NCI-H82 (cell line): ENCODE measurements at places on chromosomes 6 and 20.

- DNase-seq = no peak
Observed at GRCh38 chr6:131727868-131728267, 17.1 kb upstream of the CTAGE9 start.

DNA sequence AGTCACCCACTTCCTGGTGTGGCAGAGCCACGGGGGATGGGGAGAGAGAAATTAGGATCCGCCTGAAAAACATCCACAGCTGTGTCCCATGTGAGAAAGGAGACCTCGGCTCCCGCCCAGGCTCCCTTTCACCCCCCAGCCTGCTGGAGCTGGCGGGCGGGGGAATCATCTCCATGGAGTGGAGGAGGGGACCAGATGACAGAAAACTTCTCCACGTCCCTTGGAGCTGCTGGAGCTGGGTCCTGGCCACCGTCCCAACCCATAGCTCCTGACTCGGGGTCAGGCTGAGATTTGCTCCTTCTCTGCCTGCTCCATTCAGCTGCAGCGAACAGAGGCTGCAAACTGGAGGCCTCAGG, 113.8 kb downstream of the CEBPB start:
- no peak for DNase-seq

GRCh38 chr20:1696521-1697209, 39.1 kb upstream of the SIRPG start:
- DNase-seq = no peak

- DNase-seq = no peak
Observed at GRCh38 chr6:41970436-41970846, 28.8 kb upstream of the CCND3 start.

GRCh38 chr6:100493206-100493888, 28.6 kb upstream of the SIM1 start:
- no peak for DNase-seq

DNA sequence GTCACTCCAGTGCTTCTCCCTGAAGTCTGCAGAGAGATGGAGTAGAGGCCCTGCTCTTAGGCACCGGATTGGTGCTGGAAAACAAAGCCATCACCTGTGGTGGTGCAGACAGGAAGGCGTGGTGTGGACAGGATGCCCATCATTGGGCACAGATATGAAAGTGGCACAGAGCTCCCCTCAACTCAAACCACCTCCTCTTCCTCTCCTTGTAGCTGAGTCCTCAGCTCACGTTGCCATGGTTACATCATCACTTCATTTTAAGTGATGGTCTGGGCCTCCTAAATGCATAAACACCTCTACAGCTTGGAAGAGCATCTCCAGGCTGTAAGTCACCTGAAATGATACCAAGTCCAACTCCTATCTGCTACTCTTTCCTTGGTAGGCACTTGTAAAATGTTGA, 8.0 kb upstream of the RTF2 start:
- no peak for DNase-seq

GRCh38 chr6:115721564-115721963, 339.1 kb downstream of the FRK start:
- no peak for DNase-seq

DNA sequence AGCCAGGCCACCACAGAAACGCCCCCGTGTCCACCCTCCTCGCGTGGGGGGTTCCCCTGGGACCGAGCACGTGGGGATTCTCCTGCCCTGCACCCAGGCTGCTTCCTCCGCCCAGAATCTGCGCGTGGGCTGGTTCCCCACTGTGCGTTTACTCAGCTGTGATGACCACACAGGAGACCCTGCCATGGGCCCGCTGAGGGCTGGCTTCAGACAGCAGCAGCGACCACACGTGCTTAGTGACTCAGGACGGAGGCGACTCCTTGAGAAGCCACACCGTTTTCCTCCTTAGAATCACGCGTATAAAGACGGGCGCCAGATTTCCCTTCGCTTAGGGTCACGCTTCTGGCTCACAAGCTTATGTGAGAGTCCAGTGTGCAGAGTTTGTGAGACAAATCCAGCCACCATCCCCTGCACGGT, 63.9 kb upstream of the PDE10A start:
- DNase-seq = no peak

GRCh38 chr6:3885262-3886036, 36.3 kb downstream of the FAM50B start:
- DNase-seq = peak; percentile 67

GRCh38 chr6:53263917-53264316, 84.8 kb downstream of the ELOVL5 start:
- no peak for DNase-seq

DNA sequence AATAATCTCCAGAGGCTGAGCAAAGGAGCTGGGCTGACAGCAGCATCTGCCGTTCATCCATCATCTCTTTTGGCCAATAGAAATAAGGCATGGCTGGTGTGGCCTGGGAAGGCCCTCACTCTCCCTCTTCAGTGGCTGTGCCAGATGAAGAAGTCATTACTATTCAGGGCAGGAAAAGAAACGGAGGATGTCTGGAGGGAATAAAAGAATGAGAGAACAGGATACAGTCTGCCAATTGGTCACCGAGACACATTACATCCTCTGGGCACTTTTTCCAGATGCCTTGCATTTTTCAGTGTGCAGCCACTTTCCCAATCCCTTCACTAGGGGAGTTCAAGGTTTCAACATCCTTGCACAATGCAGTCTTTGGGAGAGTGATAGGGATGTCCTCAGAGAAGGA, 32.2 kb upstream of the VGLL2 start:
- DNase-seq = no peak

GRCh38 chr6:7269816-7270215, 43.2 kb downstream of the SSR1 start:
- no peak for DNase-seq

DNA sequence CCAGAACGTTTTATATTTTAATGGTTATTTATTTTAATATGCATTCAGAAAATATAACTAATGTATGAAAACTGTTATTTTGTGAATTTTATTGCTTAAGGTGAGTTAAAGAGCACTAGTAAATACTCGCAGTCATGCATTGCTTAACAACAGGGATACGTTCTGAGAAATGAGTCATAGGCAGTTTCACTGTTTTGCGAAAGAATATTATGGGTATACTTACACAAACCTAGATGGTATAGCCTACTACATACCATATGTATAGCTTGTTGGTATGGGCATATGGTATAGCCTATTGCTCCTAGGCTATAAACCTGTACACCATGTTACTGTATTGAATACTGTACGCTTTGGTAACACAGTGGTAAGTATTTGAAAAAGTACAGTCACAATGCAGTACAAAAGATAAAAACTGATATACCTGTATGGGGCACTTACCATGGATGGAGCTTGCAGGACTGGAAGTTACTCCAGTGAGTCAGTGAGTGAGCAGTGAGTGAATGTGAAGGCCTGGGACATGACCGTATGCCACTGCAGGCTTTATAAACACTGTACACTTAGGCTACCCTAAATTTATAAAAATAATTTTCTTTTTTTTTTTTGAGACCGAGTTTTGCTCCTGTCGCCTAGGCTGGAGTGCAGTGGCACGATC, 38.5 kb downstream of the ARFGEF2 start:
- DNase-seq = no peak

- DNase-seq = no peak
Observed at GRCh38 chr6:113057567-113058053, 710.5 kb downstream of the RFPL4B start.

- DNase-seq = no peak
Observed at GRCh38 chr6:136994782-136995181, 50.0 kb downstream of the IL20RA start.

- no peak for DNase-seq
Observed at GRCh38 chr6:2460216-2460745, 214.9 kb upstream of the GMDS start.

DNA sequence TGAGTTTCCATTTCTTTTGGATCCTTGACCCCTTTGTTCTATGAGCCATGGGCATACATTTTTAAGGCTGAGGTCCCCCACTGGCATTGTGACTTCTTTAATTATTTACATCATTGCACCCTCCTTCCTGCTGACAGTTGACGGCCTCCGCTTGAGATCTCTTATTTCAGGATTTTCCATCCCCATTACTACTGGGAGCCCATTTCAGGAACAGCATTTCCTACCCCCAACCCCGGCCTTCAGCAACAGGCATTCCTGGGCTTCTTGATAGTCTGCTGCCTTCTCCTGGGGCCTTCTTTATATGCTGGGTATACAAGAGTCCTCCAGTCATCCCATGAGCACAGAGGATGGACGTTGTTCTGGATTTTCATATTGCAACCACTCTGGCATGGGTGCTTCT, 3.8 kb downstream of the ULBP1 start:
- DNase-seq = no peak

- DNase-seq = no peak
Observed at GRCh38 chr20:49624317-49624716, 56.4 kb upstream of the PTGIS start.

DNA sequence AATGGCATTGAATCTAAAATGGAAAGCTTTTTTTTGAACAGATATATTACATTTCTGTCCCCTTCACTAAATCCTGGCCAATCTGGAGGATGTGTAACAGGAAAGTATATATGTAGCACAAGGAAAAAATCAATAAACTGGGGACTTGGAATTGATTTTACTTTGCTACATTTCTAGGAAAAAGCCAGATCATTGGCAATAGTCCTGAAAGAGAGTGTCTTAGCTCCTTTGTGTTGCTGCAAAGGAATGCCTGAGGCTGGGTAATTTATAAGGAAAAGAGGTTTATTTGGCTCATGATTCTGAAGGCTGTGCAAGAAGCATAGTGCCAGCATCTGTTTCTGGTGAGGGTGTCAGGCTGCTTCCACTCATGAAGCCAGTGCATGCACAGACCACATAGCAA, 574.9 kb downstream of the HTR1B start:
- no peak for DNase-seq

DNA sequence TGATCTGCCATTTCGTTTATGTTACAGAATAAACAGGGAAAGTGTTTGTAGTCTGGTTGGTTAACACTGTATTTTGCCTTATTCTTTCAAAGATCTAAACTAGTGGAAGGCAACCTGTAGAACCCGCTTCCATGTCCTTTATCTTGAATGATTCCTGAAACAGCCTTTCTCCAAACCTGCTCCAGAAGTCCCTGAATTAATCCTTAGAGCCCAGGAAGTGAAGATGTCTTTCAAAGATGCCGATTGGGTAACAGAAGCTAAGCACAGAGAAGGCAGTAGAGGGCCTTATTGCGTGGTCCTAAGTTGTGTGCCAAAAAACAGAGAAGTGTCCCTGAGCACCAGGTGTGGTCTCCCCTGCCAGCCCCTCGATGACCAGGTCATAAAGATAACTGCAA, 19.2 kb upstream of the ZSCAN16 start:
- DNase-seq = peak; percentile 29

- DNase-seq = no peak
Observed at GRCh38 chr20:21110811-21111210, 4.7 kb upstream of the LINC00237 start.

- peak; percentile 69 for DNase-seq
Observed at GRCh38 chr6:139538366-139538765, 163.9 kb upstream of the CITED2 start.

- DNase-seq = no peak
Observed at GRCh38 chr6:51594981-51595380, 492.4 kb downstream of the PKHD1 start.

DNA sequence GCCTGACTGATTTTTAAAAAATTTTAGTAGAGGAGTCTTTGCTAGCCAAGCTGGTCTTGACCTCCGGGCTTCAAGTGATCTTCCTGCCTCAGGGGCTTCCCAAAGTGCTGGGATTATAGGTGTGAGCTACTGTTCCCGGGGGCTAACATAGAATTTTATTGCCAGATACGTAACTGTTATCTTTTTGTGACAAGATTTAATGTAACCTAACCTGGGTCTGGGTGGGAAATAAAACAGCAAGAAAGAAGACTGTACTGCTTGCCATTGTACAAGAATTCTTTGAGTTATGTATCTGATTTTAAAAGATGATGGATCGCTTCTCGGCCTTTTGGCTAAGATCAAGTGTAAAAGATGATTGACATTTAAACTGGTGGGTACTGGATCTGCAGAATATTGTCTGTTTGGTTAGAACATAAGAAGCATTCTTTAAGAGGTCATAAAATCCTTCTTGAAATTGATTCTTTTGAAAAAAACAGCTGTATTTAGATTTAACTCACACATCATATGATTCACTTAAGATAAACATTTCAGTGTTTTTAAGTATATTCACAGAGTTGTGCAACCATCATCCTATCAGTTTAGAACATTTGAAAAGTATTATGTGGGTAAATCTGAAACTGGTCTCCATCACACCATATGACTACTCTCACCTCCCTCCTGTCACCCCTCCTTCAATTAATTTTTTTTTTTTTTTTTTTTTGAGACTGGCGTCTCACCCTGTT, 21.6 kb downstream of the TPX2 start:
- no peak for DNase-seq
